ENCODE measurements at places on chromosomes 5 and 9.

GRCh38 chr5:150323092-150323491 is 20.4 kb upstream of the ARSI start:
- no peak for DNase-seq

DNA sequence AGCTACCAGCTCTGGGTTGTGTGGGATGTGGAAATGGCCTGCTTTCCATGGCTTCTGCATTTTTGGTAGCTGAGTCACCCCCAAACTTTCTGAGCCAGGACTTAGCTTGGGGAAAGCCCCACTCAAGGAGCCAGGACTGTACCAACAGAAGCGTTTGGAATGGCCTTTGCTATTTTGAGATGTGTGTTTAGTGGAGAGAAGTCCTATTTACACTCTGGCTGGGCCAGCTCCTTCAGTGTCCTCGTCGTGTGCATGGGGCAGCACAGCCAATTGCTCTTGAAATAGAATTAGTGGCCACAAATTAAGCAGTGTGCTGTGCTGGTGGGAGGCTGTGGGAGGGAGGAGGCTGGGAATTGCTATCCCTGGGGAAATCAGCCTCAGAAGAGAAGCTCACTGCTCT is 51.6 kb downstream of the ENTREP1 start:
- no peak for DNase-seq

- no peak for DNase-seq
Observed at GRCh38 chr5:137935190-137935589, 45.9 kb downstream of the PKD2L2 start.

GRCh38 chr5:133405275-133406034 is 206.9 kb downstream of the FSTL4 start:
- DNase-seq, result no peak

DNA sequence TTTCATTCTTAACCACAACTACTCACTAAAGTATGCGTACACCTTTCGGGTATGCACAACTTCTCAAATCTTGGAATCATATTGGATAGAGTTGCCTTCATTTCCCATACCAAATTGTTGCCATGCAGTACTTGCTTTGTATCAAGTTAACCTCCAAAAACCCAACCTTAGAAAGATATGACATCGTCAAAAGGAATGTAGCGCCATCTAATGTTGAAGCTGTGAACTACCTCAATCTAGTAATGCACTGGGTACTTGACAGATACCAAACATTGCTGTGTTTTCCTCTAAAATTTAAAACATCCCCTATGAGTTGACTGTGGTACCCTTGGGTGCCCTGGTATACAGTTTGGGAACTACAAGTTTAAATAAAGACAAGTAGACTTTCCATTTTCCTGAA is 318.4 kb downstream of the ARL15 start:
- DNase-seq, result no peak

- DNase-seq, result no peak
Observed at GRCh38 chr5:117893211-117893610, 1095.1 kb downstream of the DTWD2 start.

DNA sequence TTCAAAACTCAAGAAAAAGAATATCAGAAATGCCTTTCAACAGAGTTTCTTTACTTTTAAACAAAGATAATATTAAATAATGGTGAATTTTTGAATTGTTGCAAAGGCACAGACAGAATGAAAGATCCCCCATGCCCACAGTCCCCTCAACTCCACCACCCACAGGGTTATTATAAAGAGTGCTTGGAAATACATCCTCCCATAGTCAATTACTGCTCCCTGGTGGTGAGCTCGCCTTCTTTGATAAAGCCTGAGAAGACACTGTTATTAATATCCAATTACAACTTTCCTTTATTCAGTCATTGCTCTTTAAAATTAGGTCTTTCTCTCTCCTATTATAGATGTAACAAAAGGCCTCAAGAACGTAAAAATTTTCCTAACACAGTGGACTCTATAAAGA is 490.2 kb upstream of the RORB start:
- no peak for DNase-seq

All from right lung (tissue), 10 donors.